ENCODE measurements at places on chromosomes 5 and 9.

- no peak for DNase-seq
Measured at GRCh38 chr9:6114424-6114823, 99.0 kb upstream of the RANBP6 start.

- DNase-seq, result no peak
Measured at GRCh38 chr9:96187151-96187555, 114.8 kb downstream of the HSD17B3 start.

DNA sequence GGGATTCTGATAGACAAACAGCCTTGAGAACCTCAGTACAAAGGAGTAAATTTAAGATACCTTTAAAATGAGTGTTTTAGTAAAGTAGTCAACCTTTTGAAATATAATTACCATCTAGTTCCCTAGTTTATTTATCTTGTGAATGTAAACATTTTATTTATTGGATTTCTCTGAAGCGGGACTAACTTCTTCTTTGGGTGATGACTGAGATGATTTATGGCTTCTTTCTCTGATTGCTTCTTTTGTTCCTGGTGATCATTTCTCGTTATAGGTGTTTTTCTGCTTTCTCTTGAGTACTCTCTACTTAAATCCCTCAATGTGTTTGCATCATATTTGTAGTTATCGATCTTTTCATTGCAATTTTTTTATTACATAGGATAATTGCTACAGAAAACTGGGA lies 33.2 kb downstream of the PRDM6 start:
- no peak for DNase-seq

- DNase-seq, result no peak
Measured at GRCh38 chr5:90866915-90867731, 308.5 kb downstream of the ADGRV1 start.

DNA sequence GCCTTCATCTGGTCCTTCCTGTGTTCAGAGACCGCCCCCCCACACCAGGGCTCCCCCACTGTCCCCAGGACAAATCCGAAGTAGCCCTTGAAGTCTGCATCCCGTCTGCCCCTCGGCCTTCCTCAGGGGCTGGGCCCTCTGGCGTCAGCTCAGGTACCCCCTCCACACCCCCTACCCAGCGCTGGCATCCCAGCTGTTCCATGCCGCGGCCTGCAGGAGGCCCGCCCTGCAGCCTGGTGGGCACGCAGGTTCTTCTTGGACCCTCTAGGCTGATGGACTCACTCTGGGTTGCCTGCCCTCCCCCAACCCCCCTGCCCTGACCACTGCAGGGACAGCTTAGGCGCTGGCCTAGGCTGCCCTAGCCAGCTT lies 6.6 kb downstream of the SLC2A6 start:
- no peak for DNase-seq

DNA sequence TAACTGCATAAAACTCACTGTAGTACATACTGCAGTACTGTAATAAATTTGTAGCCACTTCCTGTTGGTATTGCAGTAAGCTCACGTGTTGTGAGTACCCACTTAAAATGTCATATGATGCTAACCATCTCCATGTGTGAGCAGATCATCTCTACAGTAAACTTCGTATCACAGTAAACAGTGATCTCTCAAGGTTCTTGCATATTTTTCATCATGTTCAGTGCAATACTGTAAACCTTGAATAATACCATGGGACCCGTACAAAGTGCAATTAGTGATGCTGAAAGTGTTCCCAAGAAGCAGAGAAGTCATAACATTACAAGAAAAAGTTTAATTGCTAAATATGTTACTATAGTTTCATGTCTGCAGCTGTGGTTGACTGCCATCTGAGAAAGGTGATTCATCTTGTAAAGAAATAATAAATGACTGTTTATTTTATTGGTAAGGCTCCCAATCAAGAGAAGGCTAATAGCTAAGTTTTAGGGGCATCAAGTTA lies 253.8 kb upstream of the POU5F2 start:
- DNase-seq, result peak; percentile 6

GRCh38 chr5:160699301-160699700 lies 152.7 kb downstream of the ATP10B start:
- DNase-seq, result no peak

GRCh38 chr9:94920420-94921091 lies 194.1 kb downstream of the AOPEP start:
- DNase-seq, result no peak

- DNase-seq, result no peak
Measured at GRCh38 chr5:4520559-4520958, 619.6 kb upstream of the ADAMTS16 start.

DNA sequence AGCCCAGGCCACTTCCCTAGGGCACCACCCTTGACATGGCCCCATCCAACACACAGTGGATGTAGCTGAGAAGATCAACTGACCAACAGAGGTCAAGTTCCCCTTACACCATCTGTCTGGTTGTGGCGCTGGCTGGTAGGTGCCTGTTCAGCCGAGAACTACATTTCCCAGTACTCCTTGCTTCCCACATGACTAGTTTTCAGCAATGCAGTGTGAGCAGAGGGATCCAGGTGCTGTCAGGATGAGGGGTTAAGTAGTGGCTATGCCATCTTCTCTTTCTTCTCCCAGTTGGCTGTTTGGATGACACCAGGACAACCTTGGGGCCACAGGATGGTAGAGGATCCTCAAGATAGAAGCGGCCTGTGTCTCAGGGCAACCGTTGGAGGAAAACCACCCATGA lies 48.6 kb upstream of the SH3PXD2B start:
- no peak for DNase-seq

GRCh38 chr5:40652441-40653220 lies 27.1 kb upstream of the PTGER4 start:
- DNase-seq, result peak; percentile 48

GRCh38 chr5:148973455-148973854 lies 89.4 kb downstream of the SH3TC2 start:
- DNase-seq, result no peak

DNA sequence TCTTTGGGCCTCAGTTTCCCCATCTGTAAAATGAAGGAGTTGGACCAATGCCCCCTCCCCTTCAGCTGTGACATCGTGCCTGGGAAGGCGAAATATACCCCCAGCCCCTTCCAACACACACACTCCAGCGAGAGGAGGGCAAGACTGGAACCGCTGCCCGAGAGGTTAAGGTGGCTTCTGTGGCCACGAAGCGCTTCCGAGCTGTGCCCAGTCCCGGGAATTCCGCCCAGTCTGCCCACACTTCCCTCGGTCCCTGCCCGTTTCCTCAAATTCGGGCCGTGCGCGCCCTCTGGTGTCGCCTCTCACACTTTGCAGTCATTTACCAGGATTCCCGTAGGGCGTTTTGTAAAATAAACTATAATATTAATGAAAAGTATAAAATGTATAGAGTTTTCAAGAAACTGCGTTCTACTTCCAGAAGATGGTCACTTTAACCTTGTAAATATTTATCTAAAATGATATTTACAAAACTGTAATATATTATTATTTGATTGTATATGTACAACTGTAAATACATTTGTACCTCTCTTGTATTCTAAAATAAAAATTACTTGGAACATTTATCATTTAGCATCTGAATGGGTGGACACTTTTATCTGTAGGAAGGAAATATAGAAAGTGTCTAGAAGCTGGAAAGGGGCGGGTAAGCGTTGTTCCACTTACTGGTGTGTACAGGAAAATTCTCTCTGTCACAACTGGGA lies 11.0 kb upstream of the EXOSC2 start:
- DNase-seq, result peak; percentile 52

- DNase-seq, result peak; percentile 39
Measured at GRCh38 chr5:142074006-142074405, 34.6 kb upstream of the NDFIP1 start.

DNA sequence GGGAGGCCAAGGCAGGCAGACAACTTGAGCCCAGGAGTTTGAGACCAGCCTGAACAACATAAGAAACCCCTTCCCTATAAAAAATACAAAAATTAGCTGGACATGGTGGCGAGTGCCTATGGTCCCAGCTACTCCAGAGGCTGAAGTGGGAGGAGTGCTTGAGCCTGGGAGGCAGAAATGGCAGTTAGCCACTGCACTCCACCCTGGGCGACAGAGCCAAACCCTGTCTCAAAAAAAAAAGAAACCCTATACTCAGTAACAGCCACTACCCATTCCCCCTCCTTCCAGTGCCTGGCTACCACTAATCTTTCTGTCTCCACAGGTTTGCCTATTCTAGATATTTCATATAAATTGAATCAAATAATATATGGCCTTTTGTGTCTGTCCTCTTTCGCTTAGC lies 14.3 kb upstream of the SIL1 start:
- DNase-seq, result no peak

- DNase-seq, result no peak
Measured at GRCh38 chr9:3823842-3824475, 298.2 kb upstream of the RFX3 start.

DNA sequence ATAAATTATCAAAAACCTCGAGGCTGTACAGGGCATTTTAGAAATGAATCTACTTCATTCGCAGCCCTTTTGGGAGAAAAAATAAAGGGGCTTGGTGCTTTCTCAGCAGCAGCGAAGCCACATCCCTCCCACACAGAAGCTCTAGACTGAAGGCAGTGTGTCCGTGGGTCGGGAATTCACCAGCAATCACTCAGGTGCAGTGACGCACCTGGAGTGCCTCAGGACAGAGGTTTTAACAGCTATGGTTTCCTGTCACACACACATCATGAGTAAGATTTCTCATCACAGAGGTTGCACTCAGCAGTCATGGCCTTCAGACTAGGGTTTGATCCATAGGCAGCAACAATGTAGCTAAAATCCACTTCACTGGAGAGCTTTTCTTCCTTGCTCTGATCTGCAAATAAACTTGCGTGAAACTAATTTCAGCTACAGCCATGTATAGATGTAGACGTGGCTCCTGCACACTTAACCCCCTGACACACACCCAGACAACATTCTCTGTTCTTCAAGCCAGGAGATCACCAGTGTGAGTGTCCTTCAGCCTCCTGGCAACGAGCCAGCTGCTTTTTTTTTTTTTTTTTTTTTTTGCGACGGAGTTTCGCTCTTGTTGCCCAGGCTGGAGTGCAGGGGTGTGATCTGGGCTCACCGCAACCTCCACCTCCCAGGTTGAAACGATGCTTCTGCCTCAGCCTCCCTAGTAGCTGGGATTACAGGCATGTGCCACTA lies 34.8 kb downstream of the DYNC2I2 start:
- no peak for DNase-seq

GRCh38 chr5:93196986-93197385 lies 384.0 kb downstream of the NR2F1-AS1 start:
- no peak for DNase-seq
